Mesangial cell (primary cell): ENCODE measurements at places on chromosomes 2 and 18. TPM values are rescaled to one million over a fixed set of nuclear protein-coding genes. Genes with fewer than 3 reads are reported as not detected.

Gene CD8B
- not detected in 2 replicates for total RNA-seq

Gene PDE11A
- 0.51 and 0.81 TPM in 2 replicates for total RNA-seq

Gene GNAL
- total RNA-seq = 2.3 and 4.3 TPM in 2 replicates

Gene SLC9A4
- 0.13 TPM in 1 of 2 replicates, not detected in the other for total RNA-seq

Gene ARHGAP28
- 2.1 and 8.9 TPM in 2 replicates for total RNA-seq

Gene CHRNG
- total RNA-seq = not detected in 2 replicates
